ENCODE measurements at places on chromosomes 12 and 14.
A peak's percentile ranks its signal among the peaks of the same experiment; 100 is the strongest.

- no peak for DNase-seq
Measured at GRCh38 chr12:98504368-98504617, 11.1 kb upstream of the TMPO start.

GRCh38 chr14:99780690-99781089, 12.5 kb upstream of the EML1 start:
- no peak for DNase-seq

- DNase-seq, result no peak
Measured at GRCh38 chr12:25319233-25319984, 68.7 kb upstream of the KRAS start.

GRCh38 chr14:53603994-53604393, 352.6 kb downstream of the BMP4 start:
- DNase-seq, result no peak

DNA sequence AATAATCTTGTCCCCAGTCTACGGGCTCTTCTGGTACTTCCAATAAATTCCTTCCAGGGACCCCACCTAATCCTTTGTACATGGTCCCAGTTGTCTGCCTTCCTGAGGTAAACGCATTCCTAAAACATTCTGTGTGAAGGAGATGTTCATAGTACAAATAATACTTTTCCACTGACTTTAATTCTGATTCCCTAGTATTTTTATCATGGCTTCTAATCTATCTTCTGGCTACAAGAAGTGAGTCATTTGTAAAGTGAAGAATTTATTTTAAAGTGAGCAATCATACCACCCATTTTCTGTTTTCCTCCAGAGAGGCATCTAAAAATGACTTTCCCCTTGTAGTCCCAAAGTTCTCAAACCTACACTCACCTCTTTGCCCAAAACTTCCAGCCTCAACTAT, 65.9 kb upstream of the NUDT4 start:
- DNase-seq, result peak; percentile 42

DNA sequence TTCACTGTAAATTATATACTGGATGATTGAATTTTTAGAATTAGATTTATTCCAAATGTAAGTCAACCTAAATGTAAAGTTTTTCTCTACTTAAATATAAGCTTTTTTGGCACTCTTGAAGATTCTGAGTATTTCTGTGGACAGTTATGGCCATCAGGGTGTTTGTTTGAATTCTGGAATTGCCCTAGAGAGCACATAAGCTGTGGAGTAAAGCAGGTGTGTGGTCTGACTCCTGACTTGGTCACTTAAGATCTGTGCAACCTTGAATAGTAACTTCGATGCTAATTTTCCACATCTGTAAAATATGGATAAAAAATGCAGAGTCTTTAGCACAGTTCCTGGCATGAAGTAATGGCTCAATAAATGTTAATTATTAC, 64.4 kb downstream of the FUT8 start:
- DNase-seq, result no peak

Data from fibroblast of skin of back (primary cell).